Bladder microvascular endothelial cell (primary cell): ENCODE measurements at places on chromosomes 3 and 15. TPM values are rescaled to one million over a fixed set of nuclear protein-coding genes. Genes with fewer than 3 reads are reported as not detected.

SLCO2A1 gene
- total RNA-seq: 1.3 and 3.5 TPM in 2 replicates

AGBL1 gene
- total RNA-seq: not detected in 2 replicates

MESP2 gene
- total RNA-seq: not detected in 2 replicates

C2CD4A gene
- under 0.01 and 1.3 TPM in 2 replicates for total RNA-seq

CDCP1 gene
- total RNA-seq: 0.16 and 0.38 TPM in 2 replicates
